ENCODE measurements at places on chromosomes 2 and 18.

DNA sequence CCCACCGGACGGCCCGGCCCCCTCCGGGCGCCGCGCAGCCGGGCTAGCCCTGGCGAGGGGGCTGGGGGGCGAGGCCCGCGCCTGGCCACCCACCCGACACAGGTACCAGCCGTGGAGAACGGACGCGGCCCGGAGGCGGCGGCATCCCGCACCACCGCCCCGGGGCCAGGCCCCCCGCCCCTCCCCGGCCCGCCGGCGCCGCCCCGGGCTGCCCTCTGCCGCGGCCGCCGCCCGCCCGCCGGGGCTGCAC lies 405 bp downstream of the SOS1 start:
- DNase-seq, result no peak

DNA sequence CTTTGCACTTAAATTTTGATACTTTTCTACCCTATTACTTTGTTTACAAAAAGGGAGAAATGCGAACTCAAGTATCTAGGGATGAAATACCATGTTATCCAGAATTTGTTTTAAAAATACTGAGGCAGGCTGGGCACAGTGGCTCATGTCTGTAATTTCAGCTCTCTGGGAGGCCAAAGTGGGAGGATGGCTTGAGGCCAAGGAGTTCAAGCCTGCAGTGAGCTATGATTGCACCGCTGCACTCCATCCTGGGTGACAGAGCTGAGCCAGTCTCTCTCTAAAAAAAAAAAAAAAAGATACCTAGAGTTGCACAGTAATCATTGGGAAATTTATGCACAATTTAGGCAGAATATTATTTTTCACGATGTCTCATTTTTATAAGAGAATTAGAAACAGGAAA lies 12.4 kb upstream of the VAPA start:
- no peak for DNase-seq

DNA sequence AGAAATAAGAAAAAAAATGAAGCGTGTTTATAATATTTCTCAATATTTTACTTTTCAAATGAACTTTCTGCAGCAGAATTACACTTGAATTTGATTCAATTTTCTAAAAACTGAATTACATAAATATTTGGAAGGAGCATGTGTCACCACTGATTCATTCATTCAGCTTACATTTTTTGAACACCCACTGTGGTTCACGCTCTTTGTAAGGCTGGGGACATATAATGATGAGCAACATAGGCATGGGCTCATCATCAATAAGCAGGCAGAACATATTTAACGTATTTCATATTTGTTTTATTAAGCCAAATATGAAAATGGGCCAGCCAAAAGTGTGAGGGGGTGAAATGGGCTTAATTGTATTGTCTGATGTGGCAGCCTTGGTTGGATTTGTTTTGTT lies 209.1 kb downstream of the CTNNA2 start:
- no peak for DNase-seq

DNA sequence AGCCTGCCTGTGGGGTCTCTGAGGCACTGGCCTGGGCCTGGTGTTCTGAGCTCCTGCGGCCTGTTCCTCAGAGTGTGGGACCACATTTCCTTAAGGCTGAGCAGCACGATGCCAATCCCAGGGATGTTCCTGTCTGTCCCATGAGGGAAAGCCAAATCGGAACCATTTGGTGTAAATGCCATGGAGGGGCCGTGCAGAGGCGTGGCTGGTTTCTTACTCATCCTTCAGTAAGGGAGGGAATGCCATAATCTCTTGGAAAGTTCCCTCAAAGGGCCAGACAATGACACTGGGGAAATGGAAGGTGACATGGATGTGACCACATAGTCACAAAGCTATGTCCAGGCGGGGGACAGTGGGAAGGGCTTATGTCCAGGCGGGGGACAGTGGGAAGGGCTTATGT lies 14.4 kb upstream of the PTMA start:
- DNase-seq, result no peak

- DNase-seq, result no peak
Observed at GRCh38 chr2:2166881-2167280, 164.2 kb downstream of the MYT1L start.

GRCh38 chr18:24153397-24153796 lies 14.5 kb downstream of the CABYR start:
- DNase-seq, result no peak

DNA sequence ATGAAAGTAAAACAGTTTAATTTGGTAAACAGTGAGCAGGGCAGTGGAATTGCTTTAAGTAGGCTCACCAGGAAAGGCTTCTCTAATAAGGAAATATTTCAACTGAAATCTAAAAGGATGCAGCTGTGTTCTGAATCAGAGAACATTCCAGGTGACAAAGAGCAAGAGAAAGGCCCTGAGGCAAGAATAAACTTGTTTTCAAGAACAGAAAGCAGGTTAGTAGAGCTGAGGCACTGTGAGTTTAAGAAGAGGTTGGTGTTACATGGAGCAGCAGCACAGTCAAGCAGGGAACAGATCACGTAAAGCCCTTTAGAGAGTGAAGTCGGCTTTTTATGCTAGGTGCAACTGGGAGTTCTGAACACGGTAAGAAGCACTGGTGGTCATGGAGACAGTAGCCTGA lies 57.0 kb upstream of the SCN1A start:
- DNase-seq, result no peak

DNA sequence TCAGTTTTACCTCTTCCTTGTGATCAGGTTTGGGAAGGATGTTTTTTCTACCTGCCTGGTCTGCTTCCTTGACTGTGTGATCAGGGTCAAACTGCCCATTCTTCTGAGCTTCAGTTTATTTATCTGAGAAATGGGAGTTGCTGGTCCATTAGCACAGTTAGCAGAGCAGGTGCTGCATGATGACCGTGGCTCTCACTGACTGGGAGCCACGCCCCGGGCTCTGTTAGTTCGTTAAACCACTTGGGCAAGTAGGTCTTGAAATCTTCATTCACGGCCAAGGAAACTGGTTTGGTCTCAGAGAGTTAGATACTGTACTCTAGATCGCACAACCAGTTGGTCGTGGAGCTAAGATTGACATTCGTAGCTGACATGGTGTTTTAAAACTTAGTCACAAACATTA lies 41.7 kb downstream of the INPP5D start:
- DNase-seq, result no peak

DNA sequence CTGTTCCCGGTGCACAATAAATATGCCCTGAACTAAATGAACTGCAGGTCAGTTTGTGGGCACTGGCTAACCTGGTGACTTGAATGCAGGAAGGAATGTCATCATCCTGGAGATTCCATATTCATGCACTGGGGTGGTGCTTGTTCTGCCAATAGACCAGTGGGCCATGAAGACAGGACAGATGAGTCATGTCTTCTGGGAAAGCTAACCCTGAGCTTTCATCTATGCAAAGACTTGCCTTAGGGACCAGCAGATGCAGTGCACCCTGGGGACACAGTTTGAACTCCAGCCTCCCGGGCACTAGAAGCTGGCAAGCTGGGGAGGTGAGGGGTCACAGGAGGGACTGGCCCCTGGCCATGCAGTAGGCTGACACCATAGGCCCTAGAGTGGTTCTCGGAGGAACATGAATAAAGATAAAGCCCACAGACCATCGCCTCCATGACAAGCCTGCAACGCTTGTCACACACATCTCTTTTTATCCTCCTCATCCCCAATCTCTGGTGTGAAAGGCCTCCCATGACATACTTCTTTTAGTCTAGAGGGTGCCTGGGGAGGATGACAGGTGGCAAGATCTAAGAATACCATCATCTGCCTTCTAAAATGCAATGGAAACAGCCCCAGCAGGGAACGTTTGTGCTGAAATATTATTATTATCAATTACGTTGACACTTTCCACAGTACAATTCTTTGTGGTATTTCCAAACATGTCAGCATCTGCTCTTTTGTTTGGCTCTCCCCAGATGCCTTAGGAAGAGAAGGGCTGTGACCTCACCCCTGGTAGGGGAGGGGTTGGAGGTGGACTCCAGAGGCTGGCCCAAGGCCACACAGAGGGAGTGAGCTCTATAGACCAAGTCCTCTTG lies 267.4 kb upstream of the RAB6C start:
- no peak for DNase-seq

DNA sequence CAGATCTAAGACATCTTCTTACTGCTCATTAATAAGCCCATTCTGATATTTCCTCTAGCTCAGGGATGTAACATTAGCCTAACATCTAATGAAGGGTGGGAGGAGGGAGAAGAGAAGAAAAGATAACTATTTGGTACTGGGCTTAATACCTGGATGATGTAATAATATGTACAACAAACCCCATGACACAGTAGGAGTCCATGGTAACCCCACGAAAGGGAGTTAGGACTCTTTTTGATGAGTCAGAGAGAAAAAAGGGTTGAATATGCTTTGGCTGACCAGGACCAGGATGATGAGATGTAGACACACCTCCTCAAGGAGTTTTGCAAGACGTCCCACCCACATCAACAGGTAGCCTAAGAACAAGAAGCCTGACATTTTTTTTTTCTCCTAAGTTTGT lies 34.4 kb upstream of the DLX2 start:
- DNase-seq, result no peak
